ENCODE measurements at places on chromosomes 3 and 15.

GRCh38 chr3:33250712-33251111, 26.5 kb upstream of the FBXL2 start:
- DNase-seq = no peak

- DNase-seq = no peak
Observed at GRCh38 chr3:120795959-120796358, 53.4 kb downstream of the GTF2E1 start.

GRCh38 chr3:178353006-178353694, 183.1 kb upstream of the KCNMB2 start:
- DNase-seq = no peak

GRCh38 chr15:69031013-69032001, 16.8 kb downstream of the NOX5 start:
- DNase-seq = peak; percentile 52

DNA sequence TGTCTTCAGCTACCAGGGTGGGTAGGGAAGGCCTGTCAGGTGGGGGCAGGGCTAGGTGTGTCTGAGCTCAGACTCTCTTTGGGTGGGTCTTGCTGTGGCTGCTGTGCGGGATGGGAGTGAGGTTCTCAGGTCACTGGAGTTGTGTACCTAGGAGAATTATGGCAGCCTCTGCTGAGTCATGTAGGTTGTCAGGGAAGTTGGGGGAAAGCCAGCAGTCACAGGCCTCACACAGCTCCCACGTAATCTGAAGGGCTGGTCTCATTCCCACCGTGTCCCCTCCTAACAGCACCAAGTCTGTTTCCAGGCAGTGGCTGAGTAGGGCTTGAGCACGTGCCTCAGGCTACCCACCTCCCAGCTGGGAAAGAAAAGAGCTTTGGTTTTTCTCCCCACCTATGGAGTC, 67.0 kb downstream of the CHCHD4 start:
- DNase-seq = no peak

- no peak for DNase-seq
Observed at GRCh38 chr15:92005154-92005553, 151.6 kb downstream of the SLCO3A1 start.

DNA sequence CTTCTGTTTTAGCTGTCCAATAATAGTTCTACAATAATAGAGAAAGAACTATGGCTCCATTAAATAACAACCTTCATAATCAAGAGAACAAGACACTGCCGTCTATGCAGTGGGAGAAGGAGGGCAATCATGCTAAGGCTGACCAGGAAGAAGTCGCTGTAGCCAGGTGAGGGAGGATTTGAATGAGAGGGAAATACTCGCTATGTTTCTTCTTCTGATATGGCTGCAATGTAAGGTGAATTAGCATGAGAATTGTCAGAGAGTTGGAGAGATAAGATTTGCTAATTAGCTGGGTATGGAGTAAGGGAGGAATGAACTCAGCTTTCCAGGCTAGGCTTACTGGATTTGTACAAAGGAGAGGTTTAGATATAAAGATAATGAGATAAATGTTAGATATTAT, 555.4 kb upstream of the ZNF385D start:
- DNase-seq = no peak

DNA sequence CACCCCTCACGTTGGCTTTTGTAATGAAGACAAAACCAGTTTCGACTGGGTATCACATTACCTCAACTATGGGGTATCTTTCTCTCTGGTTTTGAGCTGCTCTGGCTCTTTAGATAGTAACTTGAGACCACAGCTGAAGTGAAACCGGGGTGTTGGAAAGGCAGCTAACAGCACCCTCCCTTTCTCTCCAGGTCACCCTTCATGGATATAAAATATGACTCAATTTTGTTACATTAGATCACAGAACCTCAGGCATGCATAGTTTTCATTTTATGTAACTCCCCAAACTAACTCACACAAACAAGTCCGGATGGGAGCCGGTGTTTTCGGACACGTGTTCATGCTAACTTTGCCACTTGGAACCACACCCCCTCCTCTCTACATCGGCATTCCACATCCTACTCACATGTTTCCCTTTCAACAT, 90.7 kb downstream of the NR2F2 start:
- DNase-seq = no peak

DNA sequence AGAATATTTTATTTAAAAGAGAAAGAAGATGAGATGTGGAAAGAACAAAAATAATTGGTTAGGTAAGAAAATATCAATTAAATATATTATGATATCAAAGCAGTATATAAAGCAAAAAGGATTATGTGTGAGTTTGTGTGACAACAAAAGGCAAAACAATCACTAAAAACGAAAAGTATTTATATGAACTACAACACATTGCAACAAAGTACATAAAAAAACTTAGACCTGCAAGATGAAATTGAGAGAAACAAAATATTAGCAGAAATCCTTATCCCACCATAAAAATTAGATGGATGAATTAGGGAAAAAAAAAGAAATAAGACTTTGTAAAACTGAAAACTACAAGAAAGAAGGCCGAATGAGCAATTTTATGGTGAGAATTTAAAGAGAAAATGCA, 27.3 kb upstream of the IGF1R start:
- DNase-seq = no peak

- DNase-seq = no peak
Observed at GRCh38 chr3:195385526-195385925, 57.3 kb downstream of the ACAP2 start.

GRCh38 chr3:194324823-194325327, 26.3 kb downstream of the CPN2 start:
- DNase-seq = no peak

DNA sequence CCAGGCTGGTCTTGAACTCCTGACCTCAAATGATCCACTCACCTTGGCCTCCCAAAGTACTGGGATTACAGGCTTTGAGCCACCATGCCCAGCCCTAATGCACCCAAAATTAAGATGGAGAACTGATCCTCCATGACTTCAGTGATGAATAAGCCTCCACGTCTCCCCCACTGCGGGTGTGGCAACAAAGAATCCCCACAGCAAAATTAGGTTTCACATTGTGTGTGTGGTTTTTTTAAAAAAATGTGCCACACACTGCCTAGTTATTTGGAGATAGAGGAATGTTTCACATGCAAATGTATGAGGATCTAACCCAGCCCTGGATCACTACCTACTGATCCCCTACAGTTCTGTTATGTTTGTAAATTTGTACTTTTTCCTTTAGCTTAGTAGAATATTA, 17.3 kb downstream of the HDAC11 start:
- DNase-seq = no peak

GRCh38 chr15:87916208-87916607, 340.3 kb downstream of the NTRK3 start:
- no peak for DNase-seq

Measured in stimulated activated CD4-positive, alpha-beta T cell treated with anti-CD3 and anti-CD28 coated beads, Interleukin-2, amount 100 ng/mL, for 24 hours (primary cell).